Ovary (tissue), 10 donors: ENCODE measurements at places on chromosomes 5 and 9. TPM values are rescaled to one million over a fixed set of nuclear protein-coding genes. Genes with fewer than 3 reads are reported as not detected.

DNA sequence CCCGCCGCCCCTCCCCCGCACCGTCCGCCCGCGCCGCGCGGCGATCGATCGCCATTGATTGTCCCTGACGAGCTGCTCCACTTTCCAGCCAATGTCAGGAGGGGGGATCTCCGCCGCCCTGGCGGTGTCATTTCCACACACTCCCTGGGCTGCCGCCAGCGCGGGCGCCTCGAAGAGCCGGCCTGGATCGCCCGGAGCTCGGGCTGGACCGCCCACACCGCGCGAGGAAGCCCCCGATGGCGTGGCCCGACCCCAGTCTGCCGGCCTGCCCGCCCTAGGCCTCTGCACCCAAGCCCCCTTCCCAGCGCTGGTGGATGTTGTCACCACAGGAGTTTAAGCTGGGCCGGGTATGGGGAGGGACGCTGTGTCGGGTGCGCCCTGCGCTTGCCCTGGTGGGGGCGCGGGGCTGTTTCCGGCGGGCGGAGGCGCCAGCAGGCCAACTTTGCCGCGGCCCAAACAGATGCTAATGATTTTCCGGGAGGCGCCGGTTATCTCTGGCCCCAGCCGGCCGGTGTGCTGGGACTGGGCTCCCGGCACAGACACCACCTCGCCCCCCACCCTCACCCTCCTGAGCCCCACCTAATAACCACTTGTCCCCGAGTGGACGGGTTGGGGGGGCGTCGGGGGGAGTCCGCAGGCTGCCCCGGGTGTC, 10.6 kb upstream of the CXXC5 start:
- H3K36me3 ChIP-seq, result no peaks in the 10 kb centered on the region
- peaks cover 8% of the 10 kb centered on the region for H3K4me1 ChIP-seq
- DNase-seq, result peak; percentile 84
- peak overlapping the region; percentile 47 for H3K4me3 ChIP-seq
- no peaks in the 10 kb centered on the region for H3K27me3 ChIP-seq
- peak overlapping the region; percentile 43 for H3K27ac ChIP-seq

Gene SLC36A3
- total RNA-seq, result not detected

- DNase-seq, result no peak
- no peaks in the 10 kb centered on the region for H3K4me1 ChIP-seq
- no peak overlapping the region for H3K4me3 ChIP-seq
- H3K36me3 ChIP-seq, result no peaks in the 10 kb centered on the region
- no peak overlapping the region for H3K27ac ChIP-seq
Observed at GRCh38 chr5:57394421-57395210, 88.0 kb downstream of the ACTBL2 start.

DNA sequence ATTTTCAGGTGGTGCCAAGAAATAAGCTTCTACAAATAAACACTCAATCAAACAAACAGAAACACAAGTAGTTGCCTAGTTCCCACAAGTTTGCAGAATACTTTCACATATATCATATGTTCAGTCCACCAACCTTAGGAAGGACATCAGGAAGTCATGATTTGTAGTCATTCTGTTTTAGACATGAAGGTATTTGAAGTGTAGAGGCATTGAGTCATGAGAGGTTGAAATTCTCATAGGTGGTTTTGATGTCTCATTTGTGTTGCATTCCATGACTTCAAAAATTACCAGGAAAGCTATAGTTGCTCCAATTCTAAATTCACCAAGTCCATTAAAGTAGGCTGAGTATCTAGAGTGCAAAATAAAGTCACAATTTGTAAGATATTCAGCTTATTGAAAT, 159.0 kb downstream of the KCTD16 start:
- no peak overlapping the region for H3K4me3 ChIP-seq
- DNase-seq, result no peak
- no peak overlapping the region for H3K27ac ChIP-seq
- no peaks in the 10 kb centered on the region for H3K4me1 ChIP-seq

Gene LEAP2
- total RNA-seq, result 1.3 TPM

- H3K4me3 ChIP-seq, result no peak overlapping the region
- H3K27ac ChIP-seq, result no peak overlapping the region
- no peaks in the 10 kb centered on the region for H3K36me3 ChIP-seq
- peak; percentile 79 for DNase-seq
- no peaks in the 10 kb centered on the region for H3K27me3 ChIP-seq
- peaks cover 3% of the 10 kb centered on the region for H3K4me1 ChIP-seq
Observed at GRCh38 chr9:130235558-130236435, 29.8 kb upstream of the HMCN2 start.

Gene ACOT12
- not detected for total RNA-seq

- no peaks in the 10 kb centered on the region for H3K4me1 ChIP-seq
- no peaks in the 10 kb centered on the region for H3K36me3 ChIP-seq
- no peak overlapping the region for H3K27ac ChIP-seq
- DNase-seq, result no peak
Observed at GRCh38 chr9:113985968-113986585, 92.0 kb downstream of the AMBP start.

Gene SLC34A3
- total RNA-seq, result 0.46 TPM

DNA sequence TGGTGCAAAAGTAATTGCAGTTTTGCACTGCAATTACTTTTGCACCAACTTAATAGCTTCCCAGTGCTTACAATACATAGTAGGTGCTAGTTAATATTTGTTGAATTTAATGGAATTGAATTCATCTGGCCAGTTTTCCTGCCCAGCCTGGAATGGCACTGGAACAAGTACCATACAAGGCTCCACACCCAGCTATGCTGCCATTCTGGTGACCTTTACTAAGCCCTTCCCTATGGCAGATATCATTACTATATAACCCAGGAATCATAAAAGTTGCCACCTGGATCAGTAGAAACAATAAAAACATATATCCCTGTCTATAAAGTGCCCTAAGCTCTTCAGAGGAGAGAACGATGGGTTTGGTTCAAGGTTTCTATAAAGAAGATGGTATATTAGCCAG, 22.4 kb upstream of the TRIM36 start:
- H3K4me1 ChIP-seq, result no peaks in the 10 kb centered on the region
- DNase-seq, result no peak
- H3K27me3 ChIP-seq, result no peaks in the 10 kb centered on the region
- no peak overlapping the region for H3K4me3 ChIP-seq

Gene SPINK1
- total RNA-seq, result not detected

GRCh38 chr5:91730026-91730425, 346.9 kb upstream of the ARRDC3 start:
- no peaks in the 10 kb centered on the region for H3K4me1 ChIP-seq
- H3K27me3 ChIP-seq, result no peaks in the 10 kb centered on the region
- no peaks in the 10 kb centered on the region for H3K36me3 ChIP-seq
- no peak overlapping the region for H3K4me3 ChIP-seq
- no peak overlapping the region for H3K27ac ChIP-seq

DNA sequence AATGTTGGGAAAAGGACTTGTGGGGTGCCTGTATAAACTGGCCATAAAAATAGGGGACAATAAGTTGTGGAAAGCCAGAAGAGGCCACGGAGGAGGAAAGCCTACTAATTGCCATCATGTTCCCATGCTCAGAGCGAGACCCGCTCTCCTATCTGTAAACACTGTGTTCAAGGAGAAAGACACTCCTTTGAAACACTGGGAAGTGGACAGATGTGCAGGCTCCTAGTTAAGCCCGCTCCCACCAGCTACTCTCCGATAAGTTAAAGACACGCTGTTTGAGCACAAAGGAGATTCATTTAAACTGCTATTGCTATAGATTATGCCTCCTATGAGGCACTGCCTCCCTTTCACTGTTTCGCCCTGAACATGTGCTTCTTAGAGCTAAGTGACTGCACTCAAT, 9.3 kb downstream of the CRAT start:
- H3K27ac ChIP-seq, result no peak overlapping the region
- no peak for DNase-seq
- H3K36me3 ChIP-seq, result no peaks in the 10 kb centered on the region
- no peak overlapping the region for H3K4me3 ChIP-seq
- H3K4me1 ChIP-seq, result no peaks in the 10 kb centered on the region
- no peaks in the 10 kb centered on the region for H3K27me3 ChIP-seq

Gene MEIKIN
- not detected for total RNA-seq

- no peak overlapping the region for H3K4me3 ChIP-seq
- no peaks in the 10 kb centered on the region for H3K27me3 ChIP-seq
- no peaks in the 10 kb centered on the region for H3K4me1 ChIP-seq
Observed at GRCh38 chr5:135012033-135012588, 21.9 kb downstream of the PITX1 start.

Gene PCDHB3
- total RNA-seq, result 3.0 TPM

GRCh38 chr5:158013303-158013702, 154.4 kb upstream of the CLINT1 start:
- DNase-seq, result no peak
- no peak overlapping the region for H3K4me3 ChIP-seq
- no peak overlapping the region for H3K27ac ChIP-seq
- peaks cover 4% of the 10 kb centered on the region for H3K4me1 ChIP-seq
- no peaks in the 10 kb centered on the region for H3K36me3 ChIP-seq

GRCh38 chr9:113525831-113526230, 62.3 kb downstream of the RGS3 start:
- DNase-seq, result no peak
- H3K4me3 ChIP-seq, result no peak overlapping the region
- H3K27ac ChIP-seq, result no peak overlapping the region
- H3K27me3 ChIP-seq, result no peaks in the 10 kb centered on the region
- H3K36me3 ChIP-seq, result no peaks in the 10 kb centered on the region

Gene CREB3
- total RNA-seq, result 38.0 TPM

GRCh38 chr5:170248172-170248930, 15.6 kb downstream of the C5orf58 start:
- H3K36me3 ChIP-seq, result no peaks in the 10 kb centered on the region
- no peak overlapping the region for H3K4me3 ChIP-seq
- H3K27me3 ChIP-seq, result no peaks in the 10 kb centered on the region
- H3K4me1 ChIP-seq, result peaks cover 5% of the 10 kb centered on the region
- H3K27ac ChIP-seq, result no peak overlapping the region

Gene CD14
- 48.6 TPM for total RNA-seq

Gene CYSRT1
- total RNA-seq, result 0.48 TPM

DNA sequence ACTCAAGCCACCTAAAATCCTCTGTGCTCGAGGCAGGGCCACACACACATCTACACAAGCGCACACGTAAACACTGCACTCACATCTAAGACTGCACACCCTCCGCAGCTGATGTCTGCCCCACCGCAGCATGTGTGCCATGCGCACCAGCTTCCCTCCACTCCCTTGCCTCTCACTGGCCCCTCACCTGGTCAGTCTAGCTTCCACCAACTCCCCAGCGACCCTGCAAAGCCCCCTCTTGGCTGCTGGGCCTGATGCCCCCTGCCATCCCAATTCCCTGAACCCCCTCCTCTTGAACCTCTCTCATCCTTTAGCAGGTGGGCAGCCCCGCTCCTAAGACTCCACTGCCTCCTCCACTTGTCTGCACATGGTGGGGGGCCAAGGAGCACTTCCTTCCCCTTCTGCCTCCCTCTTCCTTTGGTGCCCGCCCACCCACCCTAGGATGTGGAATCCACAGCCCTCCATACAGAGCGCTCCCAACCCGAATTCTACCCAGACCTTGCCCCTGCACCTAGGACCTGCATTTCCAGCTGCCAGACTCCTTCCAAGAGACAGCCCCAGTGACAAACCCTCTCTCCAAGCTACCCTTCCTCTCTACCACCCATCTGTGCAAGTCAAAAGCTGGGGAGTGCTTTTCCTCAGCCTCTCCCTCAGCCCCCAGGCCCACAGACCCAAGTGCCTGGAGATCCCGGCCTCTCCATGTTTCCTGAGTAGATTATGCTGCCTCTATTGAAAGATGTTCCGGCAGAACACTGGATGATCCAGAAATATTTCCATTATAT, 23.9 kb downstream of the ADAMTS2 start:
- H3K4me1 ChIP-seq, result peaks cover 2% of the 10 kb centered on the region
- H3K27me3 ChIP-seq, result no peaks in the 10 kb centered on the region
- no peak overlapping the region for H3K4me3 ChIP-seq
- no peaks in the 10 kb centered on the region for H3K36me3 ChIP-seq

GRCh38 chr5:127210042-127210441, 80.6 kb upstream of the MEGF10 start:
- H3K36me3 ChIP-seq, result no peaks in the 10 kb centered on the region
- H3K27me3 ChIP-seq, result no peaks in the 10 kb centered on the region
- DNase-seq, result no peak
- H3K4me1 ChIP-seq, result no peaks in the 10 kb centered on the region
- H3K4me3 ChIP-seq, result no peak overlapping the region
- no peak overlapping the region for H3K27ac ChIP-seq
